ENCODE measurements at places on chromosomes 6 and 20.
A peak's percentile ranks its signal among the peaks of the same experiment; 100 is the strongest.

GRCh38 chr20:11686820-11687543 lies 230.7 kb upstream of the BTBD3 start:
- DNase-seq = peak; percentile 59

DNA sequence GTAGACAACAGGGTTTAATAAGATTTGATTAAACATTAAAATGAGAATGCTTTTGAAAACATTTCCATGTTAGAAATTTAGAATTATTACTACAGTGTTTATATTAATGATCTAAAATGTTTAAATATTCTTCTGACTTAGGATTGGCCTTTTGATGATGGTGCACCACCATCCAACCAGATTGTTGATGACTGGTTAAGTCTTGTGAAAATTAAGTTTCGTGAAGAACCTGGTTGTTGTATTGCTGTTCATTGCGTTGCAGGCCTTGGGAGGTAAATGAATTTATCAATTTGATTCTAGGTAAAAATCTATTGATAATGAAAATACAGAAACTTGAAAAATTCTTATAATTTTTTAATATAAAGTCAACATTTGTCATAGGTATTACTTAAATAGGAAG lies 6.5 kb downstream of the LOC128125822 start:
- no peak for DNase-seq

GRCh38 chr6:118350881-118351430 lies 197.1 kb upstream of the PLN start:
- no peak for DNase-seq

GRCh38 chr6:150601439-150601838 lies 1.8 kb downstream of the PLEKHG1 start:
- DNase-seq = no peak

- DNase-seq = no peak
Observed at GRCh38 chr6:114282292-114282691, 60.5 kb downstream of the HS3ST5 start.

DNA sequence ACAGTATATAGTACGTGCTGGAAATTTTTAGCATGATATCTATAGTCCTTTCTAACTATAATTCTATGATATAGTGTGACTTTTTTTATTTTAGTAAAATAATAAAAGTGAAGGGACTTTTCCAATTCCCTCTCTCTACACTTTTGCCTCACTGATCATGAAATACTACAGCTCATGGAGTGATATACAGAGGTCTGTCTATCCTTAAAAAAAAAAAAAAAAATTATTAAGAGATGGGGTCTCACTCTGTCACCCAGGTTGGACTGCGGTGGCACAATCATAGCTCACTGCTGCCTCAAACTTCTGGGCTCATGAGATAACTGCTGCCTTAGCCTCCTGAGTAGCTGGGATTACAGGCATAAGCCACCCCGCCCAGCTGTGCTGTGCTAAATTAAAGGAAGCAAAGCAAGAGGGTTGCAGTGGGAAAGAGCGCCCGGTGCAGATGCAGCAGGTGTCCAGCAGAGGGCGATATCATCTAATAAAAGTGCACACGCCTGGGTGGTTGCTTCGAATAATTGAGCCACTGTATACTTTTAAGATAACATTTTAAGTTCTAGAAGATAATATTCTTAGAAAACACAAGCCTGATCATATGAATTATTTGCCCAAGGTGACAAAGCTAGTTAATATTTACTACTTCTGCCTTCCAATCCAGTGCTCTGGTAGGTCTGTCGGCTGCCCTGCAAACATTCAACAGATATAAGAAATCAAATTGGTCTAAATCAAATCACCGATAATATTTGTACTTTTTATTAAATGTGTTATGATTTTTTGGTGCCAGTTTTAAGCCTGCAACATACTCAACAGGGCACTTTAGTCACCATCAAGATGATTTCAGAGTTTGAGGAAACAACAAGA lies 94.9 kb upstream of the NT5E start:
- no peak for DNase-seq

DNA sequence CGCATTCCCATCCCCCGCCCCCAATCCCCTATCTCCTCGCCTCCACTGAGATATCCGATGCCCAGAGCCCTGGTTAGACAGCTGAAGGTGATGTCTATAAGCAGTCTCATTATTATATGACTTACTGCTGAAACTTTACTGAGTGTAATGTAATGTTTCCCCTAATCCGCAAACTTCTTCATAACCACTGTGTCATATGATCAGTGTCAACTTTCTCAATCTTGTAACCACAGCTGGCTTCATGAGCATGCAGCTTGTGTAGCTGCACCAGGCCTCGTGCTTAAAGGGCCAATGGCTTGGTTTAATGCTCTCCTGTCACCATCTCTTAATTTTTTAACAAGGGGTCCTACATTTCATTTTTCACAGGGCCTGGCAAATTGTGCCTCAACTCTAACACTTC lies 8.1 kb downstream of the ASIP start:
- DNase-seq = no peak

DNA sequence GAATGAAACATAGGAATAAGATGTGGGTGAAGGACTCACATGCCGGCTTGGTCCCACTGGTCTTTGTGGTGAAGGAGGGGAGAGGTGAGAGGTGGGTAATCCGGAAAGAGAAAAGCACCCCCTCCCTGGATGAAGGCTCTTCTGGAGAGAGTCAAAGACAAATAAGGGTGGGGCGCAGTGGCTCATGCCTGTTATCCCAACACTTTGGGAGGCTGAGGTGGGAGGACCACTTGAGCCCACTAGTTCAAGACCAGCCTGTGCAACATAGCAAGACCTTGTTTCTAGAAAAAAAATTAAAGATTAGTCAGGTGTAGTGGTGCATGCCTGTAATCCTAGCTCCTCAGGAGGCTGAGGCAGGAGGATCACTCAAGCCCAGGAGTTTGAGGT lies 3.1 kb downstream of the LTB start:
- no peak for DNase-seq

GRCh38 chr6:137894779-137895385 lies 27.8 kb downstream of the TNFAIP3 start:
- DNase-seq = no peak

DNA sequence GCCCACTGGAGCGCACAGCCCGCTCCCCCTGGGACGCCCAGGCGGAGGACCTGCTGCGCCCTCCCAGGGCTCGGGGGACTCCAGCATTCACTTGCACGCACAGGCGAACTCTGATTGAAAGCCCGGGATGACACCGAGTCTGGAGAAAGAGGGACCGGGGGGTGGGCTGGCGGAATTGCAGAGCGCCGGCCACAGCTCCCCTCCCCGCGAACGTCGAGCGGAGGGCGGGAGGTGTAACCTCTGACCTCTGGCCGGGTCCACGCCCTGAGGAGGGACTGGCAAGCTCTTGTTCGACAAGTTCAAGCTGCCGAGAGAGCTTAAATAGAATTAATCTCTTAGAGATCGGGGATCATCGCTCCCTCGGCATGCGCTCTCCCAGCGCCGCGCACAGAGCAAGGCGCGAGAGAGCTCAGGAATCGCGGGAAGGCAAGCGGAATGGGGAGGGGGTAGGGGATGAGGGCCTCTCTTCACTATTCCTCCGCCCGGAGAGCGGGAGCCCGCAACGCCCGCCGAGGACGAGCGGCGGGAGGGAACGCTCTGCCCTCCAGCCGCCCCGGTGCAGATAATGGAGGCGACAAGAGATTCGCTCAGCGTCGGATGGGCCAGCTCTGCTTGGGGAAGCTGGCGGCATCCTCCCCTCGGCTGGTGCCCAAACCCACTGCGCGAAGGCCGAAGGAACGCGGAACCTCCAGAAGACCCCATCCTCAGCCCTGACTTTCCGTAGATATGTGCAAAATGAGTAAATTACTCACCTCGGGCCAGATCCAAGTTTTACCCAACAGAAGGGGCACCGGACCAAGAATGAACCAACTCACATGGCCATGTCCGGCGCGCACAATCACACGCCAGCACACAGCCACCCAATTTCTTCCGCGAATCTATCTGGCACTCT lies 761 bp upstream of the NR2E1 start:
- DNase-seq = no peak

GRCh38 chr20:18639501-18639979 lies 51.7 kb downstream of the DTD1 start:
- DNase-seq = no peak

- DNase-seq = no peak
Observed at GRCh38 chr6:37696220-37696840, 1.4 kb downstream of the MDGA1 start.

DNA sequence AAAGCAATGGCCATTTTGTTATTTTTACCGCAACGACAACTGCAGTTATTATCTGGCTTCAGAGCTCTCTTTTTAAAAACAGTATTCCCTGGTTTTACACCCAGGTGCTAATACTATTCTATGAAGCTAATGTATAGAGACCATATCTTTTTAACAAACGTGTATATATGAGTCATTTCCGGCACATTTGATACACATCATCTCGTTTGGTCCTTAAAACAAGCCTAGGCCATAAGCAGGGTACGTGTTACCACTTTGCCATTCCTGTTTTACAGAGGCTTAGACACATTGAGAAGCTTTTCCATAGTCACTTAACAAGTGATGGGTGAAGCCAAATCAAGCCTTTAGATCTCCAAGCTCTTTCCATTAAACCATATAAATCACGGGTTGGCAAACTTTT lies 5.5 kb downstream of the TRAF3IP2 start:
- DNase-seq = no peak

- no peak for DNase-seq
Observed at GRCh38 chr20:22226849-22227700, 357.3 kb downstream of the FOXA2 start.

DNA sequence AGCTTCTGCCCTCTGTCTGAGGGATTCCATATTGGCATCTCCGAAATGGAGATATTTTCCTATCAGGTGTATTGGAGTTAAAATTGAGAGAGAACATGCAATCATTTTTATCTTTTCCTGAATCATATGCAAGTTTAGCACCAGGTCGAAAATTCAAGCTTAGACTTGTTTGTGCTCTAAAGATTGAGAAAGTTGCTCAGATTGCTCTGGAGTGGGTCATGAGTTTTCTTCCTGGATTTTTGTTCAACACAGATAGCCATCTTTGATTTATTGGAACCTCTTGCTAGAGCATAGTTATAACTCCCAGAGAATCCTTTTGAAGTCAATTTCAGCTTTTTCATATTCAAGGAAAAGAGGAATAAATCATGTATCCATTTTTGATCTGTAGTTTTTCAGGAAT lies 373.5 kb upstream of the FLRT3 start:
- no peak for DNase-seq

DNA sequence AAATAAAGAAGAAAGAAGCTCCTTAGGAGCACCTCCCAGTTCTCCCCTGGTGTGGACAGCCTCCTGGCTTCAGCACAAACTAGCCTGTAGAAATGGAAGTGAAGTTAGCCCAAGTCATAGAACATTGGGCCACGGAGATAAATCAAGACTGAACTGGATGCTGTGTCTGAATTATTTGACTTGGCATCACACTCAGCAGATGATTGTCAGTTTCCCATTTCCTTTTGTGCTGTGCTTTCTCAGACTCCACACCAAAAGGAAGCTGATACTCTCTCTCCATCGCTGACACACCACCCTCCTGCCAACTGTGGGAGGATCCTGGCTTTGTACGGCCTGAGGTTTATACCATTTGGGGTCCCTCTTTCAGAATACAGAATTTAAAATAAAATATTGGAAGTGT lies 209.8 kb downstream of the TFAP2A start:
- no peak for DNase-seq

- no peak for DNase-seq
Observed at GRCh38 chr6:62298745-62299392, 12.8 kb upstream of the KHDRBS2 start.

- DNase-seq = no peak
Observed at GRCh38 chr20:45813006-45813340, 529 bp downstream of the UBE2C start.

DNA sequence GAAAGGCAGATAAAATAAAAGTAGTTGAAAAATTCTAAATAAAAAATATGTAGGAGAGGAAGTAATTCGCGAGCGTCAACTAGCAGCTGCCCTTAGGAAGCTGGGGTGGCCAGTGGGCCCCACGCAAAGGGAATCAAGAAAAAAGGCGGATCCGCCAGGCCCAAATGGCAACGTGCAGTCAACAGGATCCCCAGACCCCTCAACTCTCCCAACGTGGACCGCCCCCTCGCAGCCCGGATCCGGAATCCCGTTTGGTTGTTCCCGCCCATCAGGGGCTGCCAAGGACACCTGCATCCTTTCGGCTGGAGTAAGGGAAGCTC lies 296 bp downstream of the DZANK1 start:
- peak; percentile 82 for DNase-seq

DNA sequence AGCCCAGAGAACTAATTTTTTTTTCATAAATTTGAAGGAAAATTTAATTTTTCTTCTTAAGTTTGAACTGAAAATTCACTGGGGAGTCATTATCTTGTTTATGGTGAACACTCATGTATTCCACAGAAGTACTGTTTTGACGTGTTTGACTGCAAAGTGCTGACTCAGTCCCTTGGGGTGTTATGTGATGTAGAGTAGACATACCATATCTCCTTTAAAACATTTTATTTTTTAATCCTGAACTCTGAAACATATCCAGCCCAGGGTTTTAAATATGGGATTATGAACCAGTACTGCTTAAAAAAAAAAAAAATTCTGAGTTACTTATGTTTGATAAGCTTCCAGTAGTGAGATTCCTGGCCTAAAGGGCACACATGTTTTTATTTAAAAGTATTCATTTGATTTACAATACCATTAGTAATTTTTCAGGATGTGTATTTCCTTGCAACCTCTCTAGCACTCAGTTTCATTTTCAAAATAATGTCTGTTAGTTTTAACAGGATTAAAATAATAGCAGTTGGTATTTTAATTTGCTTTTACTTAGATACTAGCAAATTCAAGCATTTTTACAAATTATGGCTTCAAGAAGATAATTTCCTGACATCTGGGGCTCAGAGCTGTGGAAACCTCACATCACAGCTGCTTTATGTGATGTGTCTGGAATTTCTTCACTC lies 81.7 kb upstream of the PDE10A start:
- DNase-seq = no peak

- DNase-seq = no peak
Observed at GRCh38 chr6:125101631-125102030, 51.9 kb upstream of the TPD52L1 start.

DNA sequence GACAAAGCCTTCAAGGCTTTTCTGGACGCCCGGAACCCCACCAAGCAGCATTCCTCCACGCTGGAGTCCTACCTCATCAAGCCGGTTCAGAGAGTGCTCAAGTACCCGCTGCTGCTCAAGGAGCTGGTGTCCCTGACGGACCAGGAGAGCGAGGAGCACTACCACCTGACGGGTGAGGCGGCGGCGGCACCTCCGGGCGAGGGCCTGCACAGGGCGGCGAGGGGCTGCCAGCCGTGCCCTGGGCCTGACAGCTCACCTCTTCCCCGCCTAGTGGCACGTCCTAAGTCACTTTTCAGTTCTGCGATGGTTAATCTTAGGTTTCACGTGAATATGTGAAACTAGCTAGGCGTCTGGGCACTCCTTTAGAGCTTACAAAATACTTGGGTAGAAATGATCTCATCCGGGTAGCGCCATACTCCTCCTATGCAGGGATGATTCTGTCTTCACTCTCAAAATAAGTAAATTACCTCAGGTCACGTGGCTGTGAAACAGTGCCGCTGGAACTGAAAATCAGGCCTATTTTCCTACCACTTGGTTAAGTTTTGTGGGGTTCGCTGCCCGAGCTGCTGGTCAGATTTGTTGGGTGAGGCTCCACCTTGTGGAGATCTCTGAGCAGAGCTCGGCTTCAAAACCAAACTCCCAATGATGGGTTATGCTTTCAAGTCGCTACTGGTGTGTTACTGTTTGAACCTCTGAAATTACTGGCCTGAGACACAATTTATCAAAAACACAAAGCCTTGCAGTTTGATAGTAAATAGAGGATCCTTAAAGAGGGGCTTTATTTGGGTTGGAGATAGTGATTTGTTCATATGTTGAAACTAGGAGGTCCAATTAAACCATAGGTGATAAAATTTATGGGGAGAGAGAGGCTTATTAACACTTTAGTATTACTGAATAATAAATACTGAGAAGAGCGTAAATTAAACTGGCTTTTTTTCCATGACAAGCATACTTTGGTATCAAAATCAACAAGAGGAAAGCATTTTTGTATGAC lies 15.5 kb upstream of the CLDN20 start:
- DNase-seq = no peak
